HFFc6 (cell line): ENCODE measurements at places on chromosomes 2 and 18.

DNA sequence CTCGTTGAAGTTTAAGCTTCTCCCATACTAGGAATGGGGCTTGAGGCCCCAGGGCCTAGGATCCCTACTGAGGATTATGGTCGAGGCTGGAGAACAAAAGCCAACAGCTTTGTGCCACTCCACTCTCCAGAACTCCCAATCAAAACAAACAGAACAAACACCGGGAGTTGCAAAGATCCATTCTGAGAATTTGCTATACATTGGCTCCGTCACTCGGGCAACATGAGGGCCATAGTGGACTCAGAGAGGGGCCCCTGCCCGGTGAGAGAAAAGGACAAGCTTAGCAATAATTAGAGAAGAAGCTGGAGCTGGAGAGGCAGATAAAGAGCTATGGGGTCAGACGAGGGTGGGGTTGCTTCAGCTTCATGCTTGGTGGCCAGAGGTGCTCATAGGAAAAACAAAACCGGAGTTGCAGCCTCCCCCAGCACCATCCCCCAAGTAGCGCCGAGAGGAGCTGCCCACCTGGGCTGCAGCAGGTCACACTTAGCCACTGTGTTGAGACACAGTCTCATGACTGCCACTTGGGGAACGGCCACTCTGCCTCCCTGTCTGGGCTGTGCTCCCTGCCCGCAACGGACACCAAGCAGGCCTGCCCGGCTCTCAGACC is 142.3 kb upstream of the HAAO start:
- no peak for DNase-seq
- H3K27me3 ChIP-seq: peaks cover 2% of the 10 kb centered on the region; the same call in 1 of the 2 replicates
- peaks cover 34% of the 10 kb centered on the region for H3K4me1 ChIP-seq
- H3K36me3 ChIP-seq: no peaks in the 10 kb centered on the region

DNA sequence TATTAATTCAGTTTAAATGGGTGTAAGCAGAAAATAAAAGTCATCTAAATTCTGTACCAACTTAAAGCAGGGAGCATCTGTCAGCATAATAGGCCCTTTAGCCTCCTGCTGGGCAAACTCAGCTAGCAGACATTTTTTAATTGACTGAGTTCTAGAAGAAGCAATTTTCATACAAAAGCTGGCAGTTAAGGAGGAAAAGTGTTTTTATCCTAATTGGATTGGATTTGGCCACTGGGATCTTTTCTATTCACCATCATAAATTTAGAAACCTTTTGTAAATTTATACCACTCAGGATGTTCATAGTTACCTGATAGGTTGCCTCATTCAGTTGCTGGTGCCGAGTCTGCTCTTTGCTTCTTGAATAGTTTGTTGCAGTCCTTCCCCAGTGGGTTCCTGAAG is 262.7 kb upstream of the FSIP2 start:
- H3K27me3 ChIP-seq: no peaks in the 10 kb centered on the region
- H3K4me3 ChIP-seq: no peak overlapping the region
- H3K27ac ChIP-seq: no peak overlapping the region
- H3K36me3 ChIP-seq: 0 out of 2 replicates have a peak, but pooled peaks cover 4% of the 10 kb centered on the region
- no peak for DNase-seq

- no peak for DNase-seq
- H3K4me3 ChIP-seq: peak overlapping the region; percentile 77
- H3K4me1 ChIP-seq: peaks cover 22% of the 10 kb centered on the region
- peaks cover 4% of the 10 kb centered on the region; the same call in 1 of the 2 replicates for H3K27me3 ChIP-seq
Measured at GRCh38 chr2:225464346-225465025, 65.0 kb downstream of the NYAP2 start.

DNA sequence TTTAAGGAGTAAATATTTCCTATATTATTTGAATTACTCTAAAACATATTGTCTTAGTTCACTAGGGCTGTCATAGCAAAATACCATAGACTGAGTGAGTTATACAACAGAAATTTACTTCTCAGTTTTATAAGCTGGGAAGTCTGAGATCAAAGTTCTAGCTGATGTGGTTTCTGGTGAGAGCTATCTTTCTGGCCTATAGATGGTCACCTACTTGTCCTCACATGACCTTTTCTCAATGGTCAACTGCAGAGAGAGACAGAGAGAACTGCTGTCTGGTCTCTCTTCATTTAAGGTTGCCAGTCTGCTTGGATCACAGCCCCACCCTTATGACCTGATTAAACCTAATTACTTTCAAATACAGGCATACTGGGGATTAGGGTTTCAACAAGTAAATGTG is 490.9 kb downstream of the FBXO15 start:
- no peak overlapping the region for H3K27ac ChIP-seq
- 0 out of 2 replicates have a peak, but pooled peaks cover 4% of the 10 kb centered on the region for H3K4me1 ChIP-seq
- peak; percentile 19 for DNase-seq
- H3K4me3 ChIP-seq: no peak overlapping the region
- H3K27me3 ChIP-seq: no peaks in the 10 kb centered on the region

- H3K27me3 ChIP-seq: no peaks in the 10 kb centered on the region
- no peak overlapping the region for H3K4me3 ChIP-seq
- H3K27ac ChIP-seq: no peak overlapping the region
Measured at GRCh38 chr2:33008716-33009115, 62.0 kb downstream of the LTBP1 start.

GRCh38 chr18:66587430-66587829 is 16.5 kb downstream of the CDH19 start:
- no peak overlapping the region for H3K27ac ChIP-seq
- no peak overlapping the region for H3K4me3 ChIP-seq
- H3K4me1 ChIP-seq: no peaks in the 10 kb centered on the region
- DNase-seq: no peak
- H3K27me3 ChIP-seq: no peaks in the 10 kb centered on the region

GRCh38 chr2:98343285-98343684 is 3.0 kb upstream of the CNGA3 start:
- no peak overlapping the region for H3K27ac ChIP-seq
- peaks cover 16% of the 10 kb centered on the region for H3K27me3 ChIP-seq
- peaks cover 20% of the 10 kb centered on the region for H3K4me1 ChIP-seq
- H3K4me3 ChIP-seq: no peak overlapping the region
- peaks cover 7% of the 10 kb centered on the region; the same call in 1 of the 2 replicates for H3K36me3 ChIP-seq

- peaks cover 14% of the 10 kb centered on the region for H3K36me3 ChIP-seq
- no peak overlapping the region for H3K27ac ChIP-seq
- H3K27me3 ChIP-seq: no peaks in the 10 kb centered on the region
- no peak for DNase-seq
- H3K4me1 ChIP-seq: peaks cover 24% of the 10 kb centered on the region
- H3K4me3 ChIP-seq: no peak overlapping the region
Measured at GRCh38 chr2:11290211-11290610, 54.2 kb downstream of the ROCK2 start.

DNA sequence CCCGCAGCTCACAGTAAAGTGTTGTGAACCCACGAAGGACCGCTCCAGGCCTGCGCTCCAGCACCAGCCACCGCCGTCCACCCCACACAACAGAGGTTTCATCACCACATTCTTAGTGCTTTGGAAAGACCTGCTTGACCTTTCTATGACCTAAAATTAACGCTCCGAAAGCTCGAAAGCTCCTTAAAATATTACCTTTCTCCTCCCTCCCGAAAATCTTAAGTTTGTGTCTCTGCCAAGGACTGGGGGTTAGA is 149.2 kb downstream of the TWIST2 start:
- H3K36me3 ChIP-seq: peaks cover 15% of the 10 kb centered on the region
- no peak overlapping the region for H3K27ac ChIP-seq
- peaks cover 13% of the 10 kb centered on the region for H3K4me1 ChIP-seq
- DNase-seq: no peak

DNA sequence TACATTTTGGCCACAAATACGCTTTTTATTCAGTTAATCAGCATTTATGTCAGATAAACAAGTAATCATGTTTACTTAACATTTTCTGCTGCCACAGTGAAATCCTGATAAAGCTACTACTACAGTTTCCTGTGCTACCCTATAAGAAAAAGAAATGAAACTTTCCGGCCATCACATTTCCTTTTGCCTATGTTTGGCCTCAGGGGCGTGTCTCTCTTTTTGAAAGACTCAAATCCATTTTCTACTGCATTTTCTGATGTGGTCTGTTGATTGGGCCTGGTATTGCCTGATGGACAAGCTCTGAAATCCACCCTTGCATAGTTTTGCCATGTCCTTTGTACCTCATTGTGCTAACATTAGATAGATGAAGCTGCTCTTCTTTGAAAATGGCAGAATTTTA is 152.6 kb downstream of the AGPS start:
- H3K27ac ChIP-seq: no peak overlapping the region
- H3K36me3 ChIP-seq: no peaks in the 10 kb centered on the region
- H3K4me1 ChIP-seq: peaks cover 29% of the 10 kb centered on the region
- H3K4me3 ChIP-seq: no peak overlapping the region

DNA sequence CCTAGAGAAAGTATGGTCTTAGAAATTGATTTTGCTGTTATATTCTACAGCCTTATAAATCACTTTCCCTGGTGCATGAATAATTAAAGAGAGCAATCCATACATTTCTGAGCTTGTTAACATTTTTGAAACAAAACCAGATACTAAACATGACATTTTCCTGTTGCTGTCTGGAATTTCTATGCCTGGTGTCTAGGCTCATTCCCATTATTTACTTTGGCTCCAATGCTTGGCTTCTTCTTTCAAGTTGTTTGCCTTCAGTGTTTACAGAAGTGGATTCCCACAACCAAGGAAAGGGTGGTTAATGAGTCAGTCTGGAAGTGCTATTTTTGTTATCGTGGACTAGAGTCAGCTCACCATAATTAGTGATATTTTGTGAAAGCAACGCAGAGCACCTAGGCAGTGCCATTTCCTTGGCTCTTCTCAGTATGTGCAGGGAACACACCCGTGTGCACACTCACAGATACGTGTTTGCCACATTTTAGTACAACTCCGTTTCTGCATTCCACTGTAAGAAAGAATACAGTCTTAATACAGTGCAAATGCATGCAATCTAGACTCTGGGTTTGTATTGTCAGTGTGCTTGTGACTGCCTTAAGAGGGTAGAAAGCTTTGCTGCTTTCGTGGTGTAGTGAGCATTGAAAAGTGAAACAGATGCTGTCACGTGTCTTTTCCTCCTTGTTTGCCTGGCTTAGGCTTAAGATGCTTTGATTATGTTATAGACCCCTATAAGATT is 185.0 kb upstream of the RASGRP3 start:
- DNase-seq: peak; percentile 75
- peak overlapping the region; percentile 84 for H3K27ac ChIP-seq
- peaks cover 59% of the 10 kb centered on the region for H3K36me3 ChIP-seq
- H3K4me3 ChIP-seq: peak overlapping the region; percentile 61
- peaks cover 3% of the 10 kb centered on the region; the same call in 1 of the 2 replicates for H3K27me3 ChIP-seq
- peaks cover 67% of the 10 kb centered on the region for H3K4me1 ChIP-seq

DNA sequence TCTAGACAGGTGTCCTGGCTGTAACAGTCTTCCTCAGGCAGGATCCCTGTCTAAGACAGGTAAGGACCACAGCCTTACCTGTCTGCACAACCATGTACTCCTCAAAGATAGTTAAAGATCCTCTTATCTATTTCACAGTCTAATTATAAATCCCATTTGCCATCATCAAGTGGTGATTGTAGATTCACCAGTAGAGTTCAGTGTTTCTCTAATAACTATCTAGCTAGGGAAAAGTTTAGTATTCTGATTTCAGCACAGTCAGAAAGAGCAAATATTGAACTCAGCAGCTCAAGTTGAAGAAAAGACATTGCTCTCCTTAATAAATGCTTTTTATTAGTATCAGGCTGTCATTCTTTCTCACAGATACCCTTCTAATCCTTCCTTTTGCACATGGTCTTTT is 1305.5 kb upstream of the NXPH2 start:
- H3K4me3 ChIP-seq: no peak overlapping the region
- peaks cover 4% of the 10 kb centered on the region; the same call in 1 of the 2 replicates for H3K36me3 ChIP-seq
